ENCODE measurements at places on chromosomes 2 and 18.

GRCh38 chr18:9000733-9001132 is 101.8 kb upstream of the NDUFV2 start:
- DNase-seq: no peak

DNA sequence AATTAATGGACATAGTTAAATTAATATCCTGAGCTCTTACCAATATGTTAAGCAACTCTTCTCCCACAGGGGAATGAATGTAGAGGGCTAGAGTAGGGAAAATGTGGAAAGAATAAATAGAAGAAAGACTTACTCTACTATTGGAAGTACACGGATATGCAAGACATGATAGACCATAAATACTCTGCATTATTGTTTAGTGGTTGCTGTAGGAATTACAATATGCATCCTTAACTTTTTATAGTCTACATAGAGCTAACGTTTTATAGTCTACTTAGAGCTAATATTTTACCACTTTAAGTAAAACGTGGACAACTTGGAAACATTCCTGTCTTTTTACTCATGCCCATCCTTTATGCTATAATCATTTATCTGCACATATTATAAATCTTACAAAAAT is 163.8 kb upstream of the GALNT5 start:
- no peak for DNase-seq

DNA sequence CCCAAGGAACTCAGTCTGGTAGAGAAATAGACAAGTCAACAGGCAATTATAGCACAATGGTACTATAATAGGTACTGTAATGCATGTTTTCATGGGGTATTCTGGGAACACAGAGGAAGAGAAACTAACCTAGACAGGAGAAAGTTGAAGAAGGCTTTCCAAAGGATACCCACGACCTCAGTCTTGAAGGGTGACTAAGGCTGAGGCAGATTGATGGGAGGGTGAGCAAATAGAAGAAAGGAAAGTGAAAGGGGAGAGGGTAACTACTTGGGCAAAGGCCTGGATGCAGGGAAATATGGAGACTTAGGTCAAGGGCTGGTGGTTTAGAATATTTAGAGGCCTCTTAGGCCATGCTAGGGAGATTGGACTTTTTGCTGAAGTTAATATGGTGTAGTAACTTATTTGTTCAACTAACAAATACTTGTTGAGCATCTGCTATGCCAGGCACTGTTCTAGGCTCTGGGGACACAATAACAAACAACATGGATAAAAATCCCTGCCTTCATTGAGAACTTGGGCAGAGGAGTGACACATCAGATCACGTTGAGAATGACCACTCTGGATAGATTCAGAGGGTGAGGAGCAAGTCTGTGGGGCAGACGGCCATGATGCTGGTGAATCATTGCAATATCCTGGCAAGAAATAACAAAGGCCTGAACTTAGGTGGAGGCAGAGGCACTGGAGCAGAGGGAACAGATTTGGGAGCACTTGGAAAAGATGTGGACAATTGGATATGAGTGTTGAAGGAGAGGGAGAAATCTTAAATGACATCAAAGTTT is 56.4 kb downstream of the PLB1 start:
- DNase-seq: no peak

- DNase-seq: no peak
Measured at GRCh38 chr2:160043265-160043664, 19.1 kb downstream of the PLA2R1 start.

- no peak for DNase-seq
Measured at GRCh38 chr2:43400508-43400907, 174.1 kb upstream of the ZFP36L2 start.

- no peak for DNase-seq
Measured at GRCh38 chr2:28600181-28600580, 104.3 kb downstream of the PLB1 start.

- no peak for DNase-seq
Measured at GRCh38 chr2:96423828-96424227, 81.3 kb downstream of the NEURL3 start.

- no peak for DNase-seq
Measured at GRCh38 chr18:7886436-7886835, 319.3 kb downstream of the PTPRM start.

DNA sequence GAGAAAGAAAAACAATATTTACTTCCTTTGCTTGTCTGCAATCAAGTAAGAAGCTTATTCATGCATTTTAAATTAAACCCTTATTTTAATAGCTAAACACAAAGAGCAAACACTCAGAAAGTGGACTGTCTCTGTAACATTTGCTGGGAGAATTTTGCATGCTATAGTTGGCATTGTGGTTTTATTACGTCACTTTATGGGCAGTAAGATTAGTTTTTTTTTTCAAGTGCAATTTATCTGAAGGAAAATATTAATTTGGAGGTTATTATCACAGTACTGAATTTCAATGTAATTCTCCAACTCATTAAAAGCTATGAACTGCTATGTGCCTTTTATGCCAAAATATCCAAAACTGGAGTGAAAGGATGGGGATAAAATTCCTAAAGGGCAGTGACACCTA is 103.3 kb downstream of the TMEFF2 start:
- no peak for DNase-seq

DNA sequence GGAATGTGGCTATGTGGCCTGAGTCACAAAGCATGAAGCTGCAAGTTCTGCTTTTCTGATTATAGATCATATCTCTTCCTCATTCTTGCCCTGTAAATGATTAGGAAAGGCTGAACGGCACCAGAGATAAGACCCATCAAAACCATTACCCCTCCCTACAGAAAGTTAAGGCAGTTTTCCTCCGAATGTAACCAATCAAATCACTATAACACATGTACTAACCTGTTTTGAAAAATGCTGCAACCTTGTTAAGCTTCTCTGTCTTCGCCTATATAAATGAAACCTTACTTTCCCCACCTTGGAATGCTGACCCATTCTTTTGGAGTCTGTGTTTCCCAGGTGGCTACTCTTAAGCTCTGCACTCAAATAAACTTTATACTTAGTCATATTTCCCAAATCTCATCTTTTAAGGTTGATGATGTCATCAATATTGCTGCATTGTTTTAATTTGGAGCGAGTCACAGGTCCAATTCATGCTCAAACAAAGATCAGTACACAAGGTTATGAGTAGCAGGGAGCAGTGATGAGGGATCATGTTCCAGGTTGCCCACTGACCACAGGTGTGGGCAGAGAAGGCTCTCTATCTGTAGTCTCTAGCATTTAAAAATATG is 662.3 kb downstream of the IRS1 start:
- no peak for DNase-seq

GRCh38 chr2:28393114-28393836 is 617 bp downstream of the FOSL2 start:
- DNase-seq: peak; percentile 55

DNA sequence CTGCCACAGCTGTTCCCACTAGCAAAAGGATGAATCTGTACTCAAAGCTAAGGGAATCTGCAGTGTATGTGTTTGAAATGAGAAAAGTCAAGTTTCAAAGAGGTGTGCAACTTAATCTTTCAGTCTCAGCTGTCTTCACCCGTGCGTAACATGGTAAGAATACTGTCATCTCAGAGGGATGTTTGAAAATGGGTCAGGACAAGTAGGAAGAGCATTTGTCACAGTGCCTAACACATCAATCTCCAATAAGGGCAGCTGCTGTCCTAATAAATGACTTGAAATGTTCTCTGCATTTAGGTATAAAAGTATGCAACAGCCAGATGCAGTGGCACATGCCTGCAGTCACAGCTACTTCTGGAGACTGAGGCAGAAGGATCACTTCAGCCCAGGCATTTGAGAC is 13.1 kb downstream of the ILKAP start:
- DNase-seq: no peak

DNA sequence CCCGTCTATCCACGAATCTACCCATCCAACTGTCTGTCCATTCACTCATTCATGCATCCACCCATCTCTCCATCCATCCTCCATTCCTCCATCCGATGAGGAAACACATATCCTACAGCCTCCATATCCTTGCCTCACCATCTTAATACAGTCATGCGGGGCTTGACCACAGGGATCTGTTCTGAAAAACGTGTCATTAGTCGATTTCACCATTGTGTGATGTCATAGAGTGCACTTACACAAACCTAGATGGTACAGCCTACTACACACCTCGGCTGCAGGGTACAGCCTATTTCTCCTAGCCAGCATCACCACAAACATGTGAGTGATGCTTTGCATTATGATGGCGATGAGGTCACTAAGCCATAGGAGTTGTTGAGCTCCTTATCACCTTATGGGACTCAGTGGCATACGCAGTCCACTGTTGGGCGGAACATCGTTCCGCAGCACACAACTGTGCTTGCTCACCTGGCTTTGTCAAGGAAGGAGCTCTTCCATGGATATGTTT is 1.9 kb upstream of the NT5DC4 start:
- no peak for DNase-seq

DNA sequence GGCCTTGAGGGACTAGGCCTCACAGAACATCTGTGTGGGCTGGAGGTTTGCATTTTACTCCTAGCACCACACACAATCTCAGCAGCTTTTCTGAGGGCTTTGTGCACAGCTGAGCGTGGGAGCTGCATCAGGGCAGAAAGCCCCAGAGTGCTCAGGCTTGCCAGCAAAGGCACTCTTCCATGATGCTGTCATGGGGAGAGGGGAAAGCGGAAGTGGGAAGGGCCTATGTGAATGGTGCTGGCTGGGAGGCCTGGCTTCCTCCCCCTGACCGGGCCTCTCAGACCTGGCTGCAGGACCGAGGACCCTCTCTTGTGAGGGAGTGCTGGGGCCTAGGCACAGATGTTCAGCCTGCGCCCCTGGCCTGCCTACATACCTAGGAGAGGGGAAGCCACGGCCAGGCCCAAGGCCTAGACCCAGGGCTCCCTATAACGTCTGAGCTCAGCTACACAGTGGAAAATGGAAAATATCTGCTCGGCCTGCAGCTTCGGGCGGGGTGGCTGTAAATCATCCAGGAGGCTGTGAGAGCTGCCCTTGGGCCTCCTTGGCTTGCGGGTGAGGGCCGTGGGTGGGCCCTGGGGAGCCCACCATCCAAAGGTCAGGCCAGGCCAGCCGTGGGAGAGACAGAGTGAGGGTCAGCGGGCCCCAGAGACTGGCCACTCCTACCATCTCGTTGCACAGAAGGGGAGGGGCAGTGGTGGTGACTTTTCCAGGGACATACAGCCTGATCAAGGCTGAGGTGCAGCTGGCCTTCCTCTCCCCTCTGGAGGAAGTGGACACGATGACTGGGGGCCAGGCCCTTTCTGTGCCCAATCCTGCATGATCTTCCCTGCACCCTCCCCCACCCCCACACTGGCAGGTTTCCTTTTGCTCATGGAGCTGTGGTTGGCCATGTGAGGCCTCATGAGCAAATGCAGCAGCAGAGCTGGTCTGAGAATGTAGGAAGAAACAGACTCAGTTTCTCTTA is 22.8 kb downstream of the GLI2 start:
- DNase-seq: no peak

- no peak for DNase-seq
Measured at GRCh38 chr2:232476045-232476444, 11.6 kb downstream of the ECEL1 start.
